NCI-H1930 (cell line): ENCODE measurements at places on chromosomes 1 and 21.
A peak's percentile ranks its signal among the peaks of the same experiment; 100 is the strongest.

- DNase-seq = no peak
Observed at GRCh38 chr21:25501996-25502665, 105.2 kb downstream of the MRPL39 start.

GRCh38 chr1:43049481-43049880 lies 90.8 kb upstream of the SLC2A1 start:
- no peak for DNase-seq

DNA sequence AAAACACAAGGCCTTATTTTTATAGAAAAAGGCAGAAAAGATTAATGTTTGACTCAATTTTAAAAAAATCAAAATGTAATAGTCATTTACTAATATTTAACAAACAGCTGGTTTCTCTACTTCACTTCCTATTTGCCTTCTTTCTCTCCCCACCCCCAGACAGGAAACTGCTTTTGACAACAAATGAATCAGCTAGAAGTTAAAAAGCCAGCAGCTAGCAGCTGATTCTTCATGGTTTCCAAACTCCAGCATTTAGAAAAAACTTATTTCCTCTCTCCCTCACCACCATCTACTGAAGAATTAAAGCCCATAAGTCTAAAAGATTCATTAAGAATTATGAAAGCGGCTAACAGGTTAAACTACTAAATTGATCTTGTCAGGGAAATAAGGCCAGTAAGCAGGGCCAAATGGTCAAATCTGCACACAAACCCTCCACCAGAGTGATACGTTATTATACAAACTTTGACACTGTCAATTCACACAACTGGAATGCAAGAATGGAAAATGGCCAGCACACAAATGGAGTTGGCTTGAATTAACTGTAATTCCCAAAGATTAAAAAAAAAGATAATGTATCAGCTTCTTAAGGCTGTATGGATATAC lies 4.0 kb downstream of the WDR26 start:
- no peak for DNase-seq

GRCh38 chr1:104648269-104648691 lies 898.6 kb downstream of the AMY1C start:
- DNase-seq = peak; percentile 35

DNA sequence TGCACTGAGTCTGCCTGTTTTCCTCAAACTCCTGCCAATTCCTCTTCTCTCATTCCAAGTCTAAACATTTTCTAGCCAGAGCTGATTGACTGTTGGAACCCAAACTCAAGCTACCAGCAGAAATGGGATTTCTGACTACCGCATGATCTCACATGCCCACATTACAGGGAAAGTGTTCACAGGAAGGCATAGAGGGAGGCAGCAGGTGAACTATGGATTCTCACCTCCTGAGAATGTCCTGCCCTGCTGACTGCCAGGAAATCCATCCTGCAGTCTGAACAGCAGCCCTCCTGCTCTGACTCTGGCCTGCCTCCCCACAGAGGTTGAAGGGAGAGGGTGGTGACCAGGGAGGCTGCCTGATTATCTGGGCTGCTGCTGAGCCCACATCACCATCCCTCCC lies 22.5 kb downstream of the IQGAP3 start:
- DNase-seq = no peak

DNA sequence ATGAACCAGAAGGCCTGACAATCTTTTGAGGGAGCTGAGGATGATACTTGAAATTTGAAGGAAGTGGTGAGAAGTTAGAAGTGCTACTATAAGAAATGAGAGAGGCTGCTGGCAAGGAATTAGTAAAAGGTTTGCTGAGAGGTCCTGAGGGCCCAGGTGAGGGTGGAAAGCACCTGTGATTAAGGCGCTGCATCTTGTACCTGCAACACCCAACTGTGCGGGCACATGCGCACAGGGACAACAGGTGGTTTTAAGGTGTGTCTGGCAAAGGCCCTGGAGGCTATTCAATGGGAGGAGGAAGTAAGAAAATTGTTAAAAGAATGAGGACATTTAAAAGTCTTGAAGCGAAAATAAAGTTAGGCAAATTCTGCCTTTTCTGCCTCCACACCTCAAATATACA lies 349.3 kb downstream of the RGS7 start:
- no peak for DNase-seq

- DNase-seq = no peak
Observed at GRCh38 chr21:21101911-21102310, 103.7 kb downstream of the NCAM2 start.

DNA sequence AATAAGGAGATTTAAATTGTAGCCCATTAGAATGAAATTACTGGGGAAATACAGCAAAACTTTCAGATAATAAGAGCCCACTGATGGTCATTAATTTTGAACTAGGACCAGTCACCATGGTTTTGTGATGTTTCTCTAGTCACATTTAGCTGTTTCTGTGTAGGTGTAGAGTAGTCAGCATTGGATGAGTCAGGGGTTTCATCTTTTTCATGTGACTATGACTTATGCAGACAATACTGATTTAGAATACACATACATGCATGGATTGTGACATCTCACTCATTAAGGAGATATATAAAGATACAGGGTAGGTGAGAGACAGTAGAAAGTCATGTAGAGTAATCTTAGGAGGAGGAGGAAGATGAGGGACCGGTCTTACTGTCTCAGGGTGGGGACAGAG lies 1192.7 kb downstream of the KCNT2 start:
- DNase-seq = no peak

GRCh38 chr1:119515221-119515620 lies 8.2 kb downstream of the HSD3B1 start:
- no peak for DNase-seq

DNA sequence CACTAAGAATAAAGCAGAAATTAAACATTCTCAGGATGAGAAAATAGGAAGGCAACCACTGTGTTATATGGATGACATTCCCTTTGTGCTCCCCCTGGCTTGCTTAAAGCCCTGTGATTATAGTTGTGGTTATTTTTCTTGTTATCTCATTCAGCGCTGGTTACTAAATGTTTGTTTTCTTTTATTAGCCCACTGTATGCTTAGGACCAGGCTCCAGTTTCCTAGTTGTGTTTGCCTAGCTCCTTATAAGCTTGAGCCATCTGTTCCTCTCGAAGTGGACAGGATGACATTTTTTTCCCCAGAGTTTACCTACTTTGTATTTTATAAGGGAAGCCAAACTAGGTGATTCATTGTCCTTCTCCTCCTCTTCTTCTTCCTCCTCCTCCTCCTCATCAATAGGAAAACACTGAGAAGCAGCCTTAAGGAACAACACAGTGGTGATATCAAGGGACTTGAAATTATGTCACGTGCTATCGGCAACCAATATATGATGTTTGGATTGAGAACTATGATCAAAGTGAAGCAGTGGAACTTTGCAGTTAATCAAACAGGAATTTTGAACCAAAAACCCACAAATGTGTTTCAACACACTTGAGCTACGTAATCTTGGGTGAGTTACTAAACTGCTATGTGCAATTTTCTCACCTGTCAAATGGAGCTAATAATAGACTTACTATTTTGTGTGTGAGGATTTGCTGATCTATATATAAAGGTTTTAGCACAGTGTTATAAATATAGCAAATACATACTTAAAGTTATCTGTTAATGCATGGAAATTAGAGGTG lies 35.1 kb upstream of the RGS7 start:
- no peak for DNase-seq

DNA sequence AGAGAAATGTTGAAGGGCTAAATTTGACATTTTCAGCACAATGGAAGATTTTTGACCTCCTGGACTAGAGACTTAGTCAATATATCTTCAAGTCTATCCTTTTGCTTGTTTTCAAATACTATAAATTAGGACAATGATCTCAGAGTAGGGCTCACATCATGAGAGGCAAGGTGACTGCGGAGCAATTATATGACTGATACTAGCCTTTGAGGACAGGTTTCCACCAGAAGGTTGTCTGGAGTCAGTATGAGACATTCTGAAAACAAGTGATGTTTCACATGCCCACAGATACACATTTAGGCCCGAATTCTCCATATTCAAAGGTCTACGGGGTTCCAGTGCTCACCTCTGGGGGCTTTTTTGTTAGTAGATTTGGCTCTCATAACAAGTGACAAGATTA lies 142.3 kb upstream of the SAMSN1 start:
- DNase-seq = no peak

GRCh38 chr1:61132176-61132638 lies 49.8 kb downstream of the NFIA start:
- no peak for DNase-seq

GRCh38 chr1:197896301-197896700 lies 6.1 kb upstream of the C1orf53 start:
- DNase-seq = no peak

- no peak for DNase-seq
Observed at GRCh38 chr1:60716472-60716871, 365.9 kb upstream of the NFIA start.

DNA sequence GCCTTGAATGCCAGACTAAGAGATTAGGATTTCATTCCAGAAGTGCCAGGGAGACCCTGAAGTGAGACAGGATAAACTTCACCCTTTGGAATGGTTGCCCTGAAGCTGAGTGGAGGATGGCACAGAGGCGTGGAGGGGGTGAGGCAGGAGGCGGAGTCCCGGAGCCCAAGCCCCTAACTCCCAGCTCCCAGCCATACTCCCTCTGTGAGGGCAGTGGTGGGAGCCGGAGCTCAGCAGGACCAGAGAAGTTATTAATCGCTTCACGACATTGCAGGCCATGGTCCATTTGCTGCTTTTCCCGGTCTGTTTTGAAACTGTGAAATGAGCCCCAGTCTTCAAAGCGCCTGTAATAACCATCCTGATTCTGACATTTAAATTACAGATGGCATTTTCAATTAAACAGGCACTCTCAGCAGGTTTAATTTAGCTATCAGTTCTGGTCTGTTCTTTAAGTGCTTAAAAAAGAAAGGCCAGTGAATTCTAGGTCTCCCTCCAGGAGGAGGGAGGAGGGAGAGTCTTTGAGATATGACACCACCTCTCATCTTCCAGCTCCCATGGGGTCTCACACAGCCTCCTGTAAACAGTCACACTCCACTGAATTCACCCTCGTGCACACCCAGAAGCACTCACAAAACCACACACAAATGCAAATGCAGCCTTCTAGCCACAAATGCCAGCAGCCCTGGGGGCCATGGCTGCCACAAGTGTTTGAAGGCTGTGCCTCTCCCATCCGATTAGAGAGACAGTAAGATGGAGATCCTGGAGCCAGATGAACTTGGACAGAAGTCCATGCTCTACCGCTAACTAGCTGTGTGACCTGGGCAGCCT lies 19.6 kb downstream of the FBXO2 start:
- DNase-seq = no peak

DNA sequence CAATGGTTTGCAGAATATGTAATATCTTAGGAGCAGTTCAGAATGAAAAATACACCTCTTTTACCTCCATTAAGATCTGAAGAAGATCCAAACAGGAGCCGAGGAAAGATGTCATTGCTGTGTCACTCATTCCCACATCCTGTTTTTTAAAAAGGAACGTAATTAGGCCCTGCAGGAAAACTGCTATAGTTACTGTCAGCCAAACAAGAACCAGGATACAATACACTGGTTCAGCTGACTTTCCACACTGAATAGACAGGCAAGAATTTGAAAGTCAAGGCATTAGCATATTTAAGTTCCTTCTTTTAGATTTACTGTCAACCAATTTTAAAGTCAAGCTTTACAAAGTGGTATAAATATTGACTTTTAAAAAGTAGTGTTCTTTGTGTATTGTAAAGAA lies 63.8 kb downstream of the IARS2 start:
- no peak for DNase-seq

GRCh38 chr1:2009101-2010053 lies 5.8 kb upstream of the CFAP74 start:
- DNase-seq = no peak

GRCh38 chr1:101239095-101240040 lies 2.5 kb downstream of the S1PR1 start:
- DNase-seq = no peak

DNA sequence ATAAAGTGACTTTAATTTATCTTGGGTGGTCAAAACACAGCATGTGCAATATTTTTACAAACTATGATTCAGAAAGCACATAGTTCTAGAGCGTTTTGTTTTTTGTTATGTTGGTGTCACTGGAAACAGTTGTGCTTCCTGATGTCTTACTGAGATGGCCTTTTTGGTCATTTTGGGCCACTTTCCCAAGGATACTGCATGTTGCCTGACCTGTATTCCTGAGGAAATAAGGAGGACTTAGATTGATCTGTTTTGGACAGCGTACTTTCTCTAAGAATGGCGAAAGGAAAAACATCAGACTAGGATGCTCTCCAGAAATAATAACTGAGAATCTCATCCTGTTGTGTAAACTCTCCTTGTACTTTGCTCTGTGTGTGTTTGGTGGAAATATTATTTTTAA lies 451.2 kb downstream of the USP25 start:
- no peak for DNase-seq

GRCh38 chr21:18382141-18382540 lies 21.4 kb downstream of the TMPRSS15 start:
- DNase-seq = no peak

- no peak for DNase-seq
Observed at GRCh38 chr1:13820055-13820454, 120.1 kb downstream of the PRDM2 start.

- no peak for DNase-seq
Observed at GRCh38 chr1:201535046-201535918, 3.6 kb upstream of the NAV1 start.

DNA sequence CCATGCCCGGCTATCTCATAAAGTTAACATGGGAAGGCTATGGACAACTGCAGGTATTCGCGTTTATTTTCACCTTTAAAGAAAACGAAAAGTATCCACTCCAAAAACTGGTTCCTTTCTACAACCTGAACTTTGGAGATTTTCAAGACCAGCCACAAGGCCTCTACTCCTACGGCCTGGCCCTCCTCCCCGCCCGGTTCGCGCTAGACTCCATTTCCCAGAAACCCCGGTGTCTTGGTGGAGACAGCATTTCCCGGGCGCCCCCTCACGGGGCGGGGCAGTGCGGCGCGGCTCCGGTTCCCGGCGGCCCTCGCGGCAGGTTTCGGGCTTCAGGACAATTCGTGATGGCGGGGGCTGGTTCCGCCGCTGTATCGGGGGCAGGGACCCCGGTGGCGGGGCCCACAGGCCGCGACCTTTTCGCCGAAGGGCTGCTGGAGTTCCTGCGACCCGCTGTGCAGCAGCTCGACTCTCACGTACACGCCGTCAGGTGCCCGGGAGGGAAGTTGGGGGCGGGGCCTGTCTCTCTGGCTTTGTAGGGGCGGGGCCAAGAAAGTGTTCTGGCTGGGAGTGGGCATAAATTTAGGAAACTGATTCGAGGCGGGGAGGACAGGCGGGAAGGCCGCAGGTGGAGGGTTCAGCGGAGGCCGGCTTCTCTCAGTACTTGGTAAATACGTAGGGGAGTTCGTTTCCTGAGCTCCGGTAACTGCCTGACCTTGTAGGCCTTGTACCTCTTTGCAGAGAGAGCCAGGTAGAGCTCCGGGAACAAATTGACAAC lies at the start of gene SNAPIN:
TSS of gene SNAPIN (plus strand) at position 304 of the 775 bp plus-strand sequence. CDS start at position 345, 41 bp downstream.
- peak; percentile 85 for DNase-seq

- no peak for DNase-seq
Observed at GRCh38 chr1:248817065-248817464, 8.7 kb downstream of the SH3BP5L start.

DNA sequence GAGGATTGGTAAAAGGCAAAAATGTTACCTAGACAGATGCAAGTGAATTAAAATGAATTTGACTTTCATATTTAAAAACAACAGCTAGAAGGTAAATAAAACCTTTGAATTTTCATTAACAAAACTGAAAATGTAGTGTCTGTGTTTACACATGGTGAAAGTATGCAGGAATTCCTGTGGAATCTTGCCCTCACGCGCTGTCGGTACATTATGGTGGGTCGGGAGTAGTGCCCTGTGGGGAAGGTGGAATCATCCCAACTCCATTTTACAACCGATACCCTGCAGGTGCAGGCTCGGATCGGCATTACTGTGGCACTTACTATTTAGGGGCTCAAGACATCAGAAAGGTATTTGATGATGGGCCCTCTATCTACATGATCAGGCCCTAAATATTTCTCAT lies 197.2 kb upstream of the MAP1LC3C start:
- DNase-seq = no peak
